ENCODE measurements at places on chromosomes 6 and 20. TPM values are rescaled to one million over a fixed set of nuclear protein-coding genes. Genes with fewer than 3 reads are reported as not detected.

GRCh38 chr6:40822619-40823018 is 216.4 kb downstream of the UNC5CL start:
- DNase-seq = no peak
- peaks cover 10% of the 10 kb centered on the region for H3K27me3 ChIP-seq
- no peak overlapping the region for H3K27ac ChIP-seq
- no peaks in the 10 kb centered on the region for H3K4me1 ChIP-seq
- H3K36me3 ChIP-seq = no peaks in the 10 kb centered on the region

The ERGIC3 gene
- 176 TPM for total RNA-seq

The SYTL3 gene
- total RNA-seq = 0.11 TPM

DNA sequence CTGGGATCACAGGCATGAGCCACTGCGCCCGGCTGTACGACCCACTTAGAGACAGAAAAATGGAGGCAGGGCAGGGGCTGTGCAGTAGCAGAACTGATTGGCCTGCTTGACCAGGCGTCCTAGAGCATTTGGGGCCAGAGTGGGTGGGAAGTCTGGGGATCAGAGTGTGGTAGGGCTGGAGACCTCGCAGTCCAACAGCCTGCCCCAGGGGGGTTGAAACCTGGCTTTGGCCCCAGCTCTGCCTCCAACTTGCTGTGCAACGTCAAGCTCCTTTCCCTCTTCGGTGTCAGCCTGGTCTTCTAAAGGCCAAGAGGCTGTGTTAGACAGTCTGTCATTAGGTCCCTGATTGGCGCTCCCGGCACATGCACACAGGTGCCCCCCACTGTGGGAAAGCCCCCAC is 15.3 kb upstream of the SPDEF start:
- no peaks in the 10 kb centered on the region for H3K27me3 ChIP-seq
- H3K4me3 ChIP-seq = no peak overlapping the region
- no peak overlapping the region for H3K27ac ChIP-seq
- H3K36me3 ChIP-seq = no peaks in the 10 kb centered on the region
- DNase-seq = no peak

GRCh38 chr20:42795111-42795695 is 394.5 kb downstream of the PTPRT start:
- 0 out of 2 replicates have a peak, but pooled peaks cover 4% of the 10 kb centered on the region for H3K27me3 ChIP-seq
- no peak for DNase-seq
- H3K4me1 ChIP-seq = no peaks in the 10 kb centered on the region
- no peak overlapping the region for H3K4me3 ChIP-seq
- H3K27ac ChIP-seq = no peak overlapping the region
- no peaks in the 10 kb centered on the region for H3K36me3 ChIP-seq

The SSTR4 gene
- not detected for total RNA-seq

- DNase-seq = peak; percentile 64
- H3K4me1 ChIP-seq = peaks cover 24% of the 10 kb centered on the region
- no peaks in the 10 kb centered on the region for H3K27me3 ChIP-seq
- no peak overlapping the region for H3K4me3 ChIP-seq
- peaks cover 21% of the 10 kb centered on the region for H3K36me3 ChIP-seq
- H3K27ac ChIP-seq = peak overlapping the region; percentile 78
These were observed 51.8 kb downstream of the SCAND1 start for GRCh38 chr20:35902545-35902941.

The IRF4 gene
- total RNA-seq = 1.3 TPM

The KIF25 gene
- total RNA-seq = not detected

- no peak overlapping the region for H3K4me3 ChIP-seq
- 0 out of 2 replicates have a peak, but pooled peaks cover 5% of the 10 kb centered on the region for H3K27me3 ChIP-seq
- H3K4me1 ChIP-seq = no peaks in the 10 kb centered on the region
- H3K36me3 ChIP-seq = no peaks in the 10 kb centered on the region
- DNase-seq = no peak
These were observed 10.6 kb upstream of the SCGN start for GRCh38 chr6:25641377-25641776.

The SPTLC3 gene
- not detected for total RNA-seq

The SPO11 gene
- total RNA-seq = not detected

- DNase-seq = no peak
- H3K27me3 ChIP-seq = no peaks in the 10 kb centered on the region
- H3K27ac ChIP-seq = no peak overlapping the region
- no peaks in the 10 kb centered on the region for H3K36me3 ChIP-seq
- no peak overlapping the region for H3K4me3 ChIP-seq
These were observed 165.9 kb upstream of the KCNK16 start for GRCh38 chr6:39488255-39488879.

The FOXC1 gene
- total RNA-seq = 0.07 TPM

DNA sequence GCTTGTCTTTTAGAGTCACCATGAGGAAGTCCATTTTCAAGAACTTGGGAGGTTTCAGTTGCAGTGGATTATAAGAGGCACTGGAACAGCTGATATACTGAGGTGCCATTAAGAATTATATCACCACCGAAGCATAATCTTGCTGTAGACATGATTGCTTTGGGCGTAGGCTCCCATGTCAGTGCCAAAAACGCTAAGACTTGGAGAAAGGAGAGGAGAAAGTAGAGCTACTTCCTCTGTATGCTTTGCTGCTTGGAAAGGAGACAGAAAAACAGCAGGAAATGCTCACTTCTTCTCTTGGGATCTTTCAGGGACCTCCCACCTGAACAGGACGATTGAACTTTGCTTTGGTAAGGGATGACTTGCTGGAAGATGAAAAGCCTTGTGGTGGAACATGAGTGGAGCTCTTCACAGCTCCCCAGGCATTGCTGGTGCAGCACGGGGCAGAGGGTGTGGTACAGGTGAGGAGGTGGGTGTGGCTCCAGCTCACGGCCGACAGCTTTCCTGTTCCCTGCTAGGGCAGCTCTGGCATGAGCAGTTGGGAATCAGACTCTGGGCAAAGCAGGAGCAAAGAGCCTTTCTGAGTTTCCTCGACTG is 190.4 kb upstream of the JAG1 start:
- no peak for DNase-seq
- no peaks in the 10 kb centered on the region for H3K27me3 ChIP-seq
- H3K36me3 ChIP-seq = no peaks in the 10 kb centered on the region
- no peak overlapping the region for H3K27ac ChIP-seq
- no peaks in the 10 kb centered on the region for H3K4me1 ChIP-seq
- no peak overlapping the region for H3K4me3 ChIP-seq

- peaks cover 65% of the 10 kb centered on the region for H3K36me3 ChIP-seq
- DNase-seq = no peak
- no peaks in the 10 kb centered on the region for H3K4me1 ChIP-seq
- H3K27ac ChIP-seq = no peak overlapping the region
- H3K4me3 ChIP-seq = no peak overlapping the region
- H3K27me3 ChIP-seq = no peaks in the 10 kb centered on the region
These were observed 27.8 kb downstream of the LRRN4 start for GRCh38 chr20:6026051-6026450.

The SLC17A2 gene
- total RNA-seq = not detected

DNA sequence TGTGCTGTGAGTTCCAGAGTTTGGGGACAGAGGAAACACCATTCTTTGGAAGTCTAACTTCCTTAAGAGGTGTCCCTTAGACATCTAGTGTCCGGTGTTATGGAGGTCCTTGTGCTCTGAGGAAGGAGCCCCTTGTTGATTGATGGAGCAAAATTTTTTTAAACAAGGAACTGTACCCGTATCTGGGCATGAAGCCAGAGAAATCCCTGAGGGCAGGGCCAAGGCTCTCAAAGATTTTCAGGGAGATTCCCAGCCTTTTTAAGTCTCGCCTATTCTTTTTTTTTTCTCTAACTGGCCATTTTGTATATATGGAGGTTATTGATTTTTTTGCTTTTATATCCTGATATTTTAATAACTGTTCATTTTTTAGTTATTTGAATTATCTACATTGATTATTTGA is 45.9 kb downstream of the TRIM38 start:
- peaks cover 10% of the 10 kb centered on the region for H3K4me1 ChIP-seq
- H3K4me3 ChIP-seq = no peak overlapping the region
- DNase-seq = no peak
- no peaks in the 10 kb centered on the region for H3K36me3 ChIP-seq
- H3K27me3 ChIP-seq = no peaks in the 10 kb centered on the region

- peaks cover 75% of the 10 kb centered on the region for H3K36me3 ChIP-seq
- DNase-seq = no peak
- no peak overlapping the region for H3K27ac ChIP-seq
- no peaks in the 10 kb centered on the region for H3K27me3 ChIP-seq
- no peak overlapping the region for H3K4me3 ChIP-seq
- no peaks in the 10 kb centered on the region for H3K4me1 ChIP-seq
These were observed 19.3 kb downstream of the RMND1 start for GRCh38 chr6:151432651-151433050.

- H3K27me3 ChIP-seq = peaks cover 69% of the 10 kb centered on the region
- no peak overlapping the region for H3K4me3 ChIP-seq
- no peaks in the 10 kb centered on the region for H3K36me3 ChIP-seq
- DNase-seq = no peak
- no peaks in the 10 kb centered on the region for H3K4me1 ChIP-seq
- no peak overlapping the region for H3K27ac ChIP-seq
These were observed 154.9 kb downstream of the DLL1 start for GRCh38 chr6:170135821-170136471.

DNA sequence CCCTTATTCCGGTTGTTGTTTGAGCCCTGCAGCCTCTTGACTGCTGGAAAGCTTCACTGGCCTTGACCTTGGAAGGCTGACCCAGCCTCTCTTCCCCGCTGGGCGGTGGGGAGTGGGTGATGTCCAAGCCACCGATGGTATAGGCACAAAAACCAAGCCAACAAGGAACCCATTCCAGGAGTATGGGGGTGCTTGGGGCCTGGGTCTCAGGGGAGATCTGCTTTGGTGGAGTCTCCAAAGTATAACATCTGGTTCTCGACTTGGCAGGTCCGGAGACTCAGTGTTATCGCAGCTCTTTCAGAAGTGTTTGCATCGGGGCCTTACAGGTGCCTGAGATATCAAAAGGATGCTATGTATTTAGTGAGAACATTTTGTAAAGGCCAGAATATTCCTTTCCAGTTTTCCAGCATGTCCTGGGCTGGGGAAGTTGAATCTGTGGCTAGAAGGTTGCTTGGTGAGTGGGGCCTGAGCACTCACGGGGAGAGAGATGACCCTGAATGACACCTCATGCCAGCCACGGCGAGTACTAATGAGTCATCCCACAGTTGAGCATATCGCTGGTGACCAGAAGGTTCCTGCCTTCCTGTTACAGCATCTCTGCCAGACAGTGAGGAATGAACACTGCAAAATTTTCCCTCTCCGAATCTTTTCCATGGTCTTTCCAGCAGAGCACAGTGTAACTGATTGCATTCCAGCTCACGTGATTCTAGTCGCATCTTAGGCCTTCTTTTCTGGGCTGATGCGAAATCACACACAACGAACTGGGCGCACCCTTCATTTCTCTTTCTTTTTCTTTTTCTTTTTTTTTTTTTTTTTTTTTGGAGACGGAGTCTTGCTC is 133.9 kb downstream of the ZDHHC14 start:
- H3K27me3 ChIP-seq = no peaks in the 10 kb centered on the region
- peak overlapping the region; percentile 98 for H3K27ac ChIP-seq
- peak overlapping the region; percentile 36 for H3K4me3 ChIP-seq
- DNase-seq = peak; percentile 96

The TRIM40 gene
- total RNA-seq = not detected

The ADGRG6 gene
- 0.13 TPM for total RNA-seq

DNA sequence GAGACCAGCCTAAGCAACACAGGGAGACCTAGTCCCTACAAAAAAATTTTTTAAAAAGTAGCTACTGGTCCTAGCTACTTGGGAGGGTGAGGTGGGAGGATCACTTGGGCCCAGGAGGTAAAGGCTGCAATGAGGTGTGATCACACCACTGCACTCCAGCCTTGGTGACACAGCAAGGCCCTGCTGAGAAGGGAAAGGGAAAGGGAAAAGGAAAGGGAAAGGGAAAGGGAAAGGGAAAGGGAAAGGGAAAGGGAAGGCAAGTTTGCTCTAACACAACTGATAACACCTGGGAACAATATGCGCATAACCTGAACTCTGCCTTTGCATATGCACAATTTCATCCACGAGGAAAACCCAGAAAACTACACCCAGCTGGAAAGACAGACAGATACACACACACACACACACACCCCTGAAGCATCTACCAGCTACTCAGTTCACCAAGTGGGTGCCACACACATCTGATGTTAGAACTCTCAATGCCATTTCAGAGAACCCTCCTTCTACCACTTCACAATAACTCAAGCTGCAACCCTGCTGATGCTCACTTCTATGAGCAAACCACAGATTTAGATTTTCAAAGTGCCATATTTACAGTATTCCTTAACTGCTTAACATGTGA is 19.1 kb downstream of the B4GALT5 start:
- H3K27me3 ChIP-seq = no peaks in the 10 kb centered on the region
- H3K4me1 ChIP-seq = peaks cover 24% of the 10 kb centered on the region
- no peak overlapping the region for H3K4me3 ChIP-seq
- peaks cover 5% of the 10 kb centered on the region for H3K36me3 ChIP-seq
- no peak overlapping the region for H3K27ac ChIP-seq
- no peak for DNase-seq

The SPAG4 gene
- 9.6 TPM for total RNA-seq

GRCh38 chr6:52666523-52666922 is 4.4 kb upstream of the TMEM14A start:
- no peak overlapping the region for H3K4me3 ChIP-seq
- no peak for DNase-seq
- no peaks in the 10 kb centered on the region for H3K27me3 ChIP-seq
- no peak overlapping the region for H3K27ac ChIP-seq

DNA sequence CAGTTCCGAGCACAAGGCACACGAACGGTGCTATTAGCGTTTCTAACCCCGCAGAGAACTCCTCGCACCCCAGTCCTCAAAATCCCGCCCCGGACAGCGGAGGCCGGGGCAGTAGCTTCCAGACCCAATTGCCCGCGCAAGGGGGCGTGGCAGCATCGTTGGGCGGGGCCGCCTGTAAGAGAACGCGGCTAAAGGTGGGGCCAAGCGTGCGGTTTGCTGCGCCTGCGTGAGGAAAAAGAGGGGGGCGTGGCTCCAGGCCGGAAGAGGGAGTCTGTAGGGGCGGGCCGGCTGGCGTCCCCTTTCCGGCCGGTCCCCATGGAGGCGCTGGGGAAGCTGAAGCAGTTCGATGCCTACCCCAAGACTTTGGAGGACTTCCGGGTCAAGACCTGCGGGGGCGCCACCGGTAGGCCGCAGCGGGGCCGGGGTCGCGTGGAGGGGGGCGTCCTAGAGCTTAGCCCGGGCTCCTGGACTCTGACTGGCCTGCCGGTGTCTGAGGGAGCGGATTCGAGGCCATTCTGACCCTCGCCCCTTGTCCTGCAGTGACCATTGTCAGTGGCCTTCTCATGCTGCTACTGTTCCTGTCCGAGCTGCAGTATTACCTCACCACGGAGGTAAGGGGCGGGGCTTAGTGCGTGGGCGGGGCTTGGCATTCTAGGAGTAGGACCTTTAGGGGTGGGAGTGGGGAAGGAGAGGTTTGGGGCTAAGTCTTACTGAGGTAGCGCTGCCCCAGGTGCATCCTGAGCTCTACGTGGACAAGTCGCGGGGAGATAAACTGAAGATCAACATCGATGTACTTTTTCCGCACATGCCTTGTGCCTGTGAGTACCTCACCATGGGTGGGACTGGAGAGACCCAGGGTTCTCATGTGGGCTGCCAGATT is at the start of gene ERGIC3:
ERGIC3 (plus strand) TSS at position 296 of the 880 bp plus-strand sequence; CDS start at position 316, 20 bp downstream.
- peaks cover 32% of the 10 kb centered on the region for H3K36me3 ChIP-seq
- H3K27ac ChIP-seq = peak within 1 kb of the TSS; percentile 93
- peak within 1 kb of the TSS; percentile 72 for H3K4me3 ChIP-seq
- H3K27me3 ChIP-seq = no peaks in the 10 kb centered on the region
- H3K4me1 ChIP-seq = peaks cover 13% of the 10 kb centered on the region
- DNase-seq = peak; percentile 98

The PRPH2 gene
- total RNA-seq = 0.09 TPM

GRCh38 chr6:26222571-26222970 is 135.3 kb downstream of the HFE start:
- peaks cover 9% of the 10 kb centered on the region for H3K4me1 ChIP-seq
- H3K36me3 ChIP-seq = no peaks in the 10 kb centered on the region
- DNase-seq = no peak
- no peak overlapping the region for H3K4me3 ChIP-seq
- no peaks in the 10 kb centered on the region for H3K27me3 ChIP-seq

GRCh38 chr6:15516923-15517560 is 145.8 kb downstream of the DTNBP1 start:
- H3K4me1 ChIP-seq = peaks cover 24% of the 10 kb centered on the region
- H3K27ac ChIP-seq = no peak overlapping the region
- H3K27me3 ChIP-seq = no peaks in the 10 kb centered on the region
- H3K36me3 ChIP-seq = peaks cover 92% of the 10 kb centered on the region

The BPIFB1 gene
- not detected for total RNA-seq

Measured in K562 (cell line).